ENCODE measurements at places on chromosomes 12 and 14.

DNA sequence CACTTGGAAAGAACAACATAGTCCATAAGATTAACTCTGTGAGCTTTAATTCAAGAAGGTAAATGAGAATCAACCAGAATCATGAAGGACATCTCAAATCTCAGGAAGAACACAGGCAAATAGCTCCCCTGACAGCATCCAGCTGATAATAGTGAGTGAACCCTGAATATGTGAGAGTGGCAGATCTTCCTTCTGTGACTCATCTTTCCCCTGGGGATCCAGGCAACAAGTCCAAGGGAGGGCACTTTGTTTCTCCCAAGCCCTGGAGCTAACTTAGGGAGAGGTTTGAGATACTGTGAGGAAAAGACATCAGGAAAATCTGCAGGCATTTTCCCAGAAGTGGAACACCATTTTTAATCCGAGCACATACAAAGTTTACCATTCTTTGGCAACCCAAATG lies 763.9 kb upstream of the MGAT4C start:
- DNase-seq = no peak

- DNase-seq = no peak
These were observed 4.9 kb upstream of the AP1G2 start for GRCh38 chr14:23572524-23572828.

DNA sequence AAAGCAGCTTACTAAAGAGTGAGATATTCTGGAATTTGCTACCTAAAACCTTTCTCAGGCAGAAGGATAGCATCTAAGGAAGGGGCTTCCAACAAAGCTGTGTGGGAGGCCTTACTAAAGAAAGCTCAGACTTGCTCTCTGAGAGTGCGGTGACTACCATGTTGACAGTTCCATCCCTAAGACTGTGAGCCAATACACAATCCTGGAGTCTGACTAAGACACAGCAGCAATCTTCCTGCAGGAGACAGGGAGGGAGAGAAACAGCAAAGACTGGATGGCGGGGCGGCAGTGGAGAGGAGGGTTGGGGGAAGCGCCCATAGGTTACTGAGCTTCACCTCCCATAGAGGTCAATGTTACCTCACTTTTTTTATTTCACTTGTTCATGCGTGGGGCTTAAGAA lies 70.9 kb downstream of the KITLG start:
- no peak for DNase-seq

DNA sequence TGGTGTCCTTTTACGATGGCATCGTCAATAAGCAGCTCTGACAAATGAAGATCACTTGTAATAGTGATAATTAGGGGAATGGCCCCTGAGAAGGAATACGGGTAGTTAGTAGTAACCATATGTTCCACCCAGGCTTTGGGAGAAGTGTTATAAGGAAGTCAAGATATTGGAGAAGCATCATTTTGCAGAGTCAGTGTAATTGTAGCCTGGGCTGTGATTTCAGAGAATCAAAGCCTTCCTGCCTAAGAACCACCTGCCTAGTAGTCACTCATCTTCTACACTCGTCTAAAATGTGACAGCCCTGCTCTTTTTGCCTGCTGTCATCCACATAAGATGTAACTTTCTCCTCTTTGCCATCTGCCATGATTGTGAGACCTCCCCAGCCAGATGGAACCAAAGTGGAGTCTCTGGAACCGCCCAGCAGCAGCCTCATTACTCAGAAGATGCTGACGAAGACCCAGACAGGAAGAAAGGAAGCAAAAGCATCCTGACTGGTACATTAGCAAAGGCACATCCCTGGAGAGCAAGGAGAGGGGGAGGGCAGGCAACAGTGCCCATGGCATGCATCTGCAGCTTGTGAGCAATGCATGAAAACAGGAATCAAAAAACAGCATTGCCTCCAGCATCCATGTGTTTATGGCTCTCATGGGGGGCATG lies 12.6 kb upstream of the EDDM3A start:
- no peak for DNase-seq

DNA sequence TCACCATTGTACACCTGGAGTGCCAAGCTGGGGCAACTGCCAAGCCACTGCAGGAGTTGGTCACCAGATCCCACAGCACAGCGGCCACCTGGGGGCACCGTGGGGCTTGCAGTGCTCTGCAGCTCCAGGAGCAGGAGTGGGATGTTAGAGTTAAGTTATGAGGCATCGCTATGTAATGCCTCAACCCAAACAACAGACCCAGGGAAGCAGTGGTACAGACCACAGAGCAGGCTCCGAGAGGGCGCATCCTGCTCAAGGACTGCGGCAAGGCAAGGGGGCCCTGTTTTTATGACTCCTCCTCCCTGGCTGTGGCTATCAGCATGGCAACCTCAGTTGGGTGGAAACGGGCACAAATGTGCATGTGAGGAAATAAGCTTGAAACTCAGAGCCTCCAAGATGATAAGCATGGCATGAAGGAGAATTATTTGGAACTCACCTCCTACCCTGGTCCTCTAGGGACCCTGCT lies 63.1 kb downstream of the ARL6IP4 start:
- peak; percentile 86 for DNase-seq

DNA sequence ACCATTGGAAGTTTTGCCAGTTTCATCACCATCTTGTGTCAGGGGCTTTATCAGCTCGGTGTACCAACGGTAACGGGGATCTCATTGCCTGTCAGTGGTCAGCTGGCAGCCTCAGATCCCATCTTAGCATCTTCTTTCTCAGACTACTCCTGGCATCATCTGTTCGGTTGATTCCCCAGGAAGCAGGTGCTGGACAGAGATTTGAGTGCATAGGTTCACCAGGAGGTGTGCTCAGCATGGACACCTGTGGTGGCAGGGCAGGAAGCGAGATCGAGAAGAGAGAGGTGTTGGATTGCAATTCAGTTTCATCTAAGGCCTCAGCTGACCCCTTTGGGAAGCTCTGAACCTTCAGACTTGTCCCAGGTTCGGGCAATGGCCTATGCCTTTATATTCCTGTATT lies 76.0 kb downstream of the C12orf75 start:
- DNase-seq = no peak

DNA sequence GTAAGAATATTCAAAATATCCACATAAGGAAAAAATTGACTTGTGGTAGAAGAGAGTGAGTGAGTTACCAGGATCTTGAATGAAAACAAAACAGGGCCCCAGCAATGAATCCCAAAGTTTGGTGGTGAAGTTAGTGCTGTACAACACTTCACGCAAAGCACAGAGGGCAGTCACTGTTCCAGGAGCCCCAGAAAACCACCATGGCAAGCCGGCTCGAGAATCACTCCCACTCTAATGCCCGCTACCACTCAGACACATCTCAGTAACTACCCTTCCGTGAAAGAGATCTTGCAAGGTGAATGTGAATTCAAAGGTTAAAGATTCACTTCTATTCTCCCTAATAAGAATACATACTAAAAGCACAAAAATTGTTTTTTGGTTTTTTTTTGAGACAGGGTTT lies 30.1 kb downstream of the CLIP1 start:
- DNase-seq = no peak

DNA sequence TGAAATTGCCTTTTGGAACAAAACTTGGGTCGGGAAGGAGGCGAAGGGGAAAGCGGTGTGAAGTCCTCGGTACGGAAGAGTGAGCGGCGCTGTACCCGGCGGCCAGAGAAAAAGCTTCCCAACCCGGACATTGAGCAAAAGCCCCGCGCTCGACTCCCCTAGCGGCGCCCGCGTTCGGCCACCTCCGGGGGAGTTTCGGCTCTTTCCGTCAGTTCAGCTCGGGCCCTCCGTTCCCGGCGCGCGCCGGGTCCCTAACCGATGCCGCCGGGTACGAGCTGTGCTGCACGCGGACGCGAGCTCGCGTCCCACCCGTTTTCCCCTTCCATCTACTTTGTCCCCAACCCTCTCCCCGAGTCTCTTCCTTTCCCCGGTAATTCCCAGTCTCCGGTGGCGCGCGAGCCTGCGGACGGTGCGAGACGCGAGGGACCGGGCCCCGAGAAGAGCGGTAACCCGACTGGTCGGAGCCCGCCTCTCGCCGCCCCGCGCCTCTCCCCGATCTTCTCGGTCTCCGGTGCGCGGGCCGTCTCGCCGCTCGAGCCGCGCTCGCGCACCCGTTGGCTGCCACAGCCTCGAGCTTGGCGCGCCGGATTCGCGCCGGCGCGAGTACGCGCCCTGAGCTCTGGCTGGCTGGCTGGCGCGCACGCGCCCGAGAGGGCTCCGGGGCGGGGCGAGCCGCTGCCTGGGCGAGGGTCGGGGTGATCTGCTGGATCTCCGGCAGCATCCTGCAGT lies 446 bp upstream of the SPATS2 start:
- peak; percentile 88 for DNase-seq

DNA sequence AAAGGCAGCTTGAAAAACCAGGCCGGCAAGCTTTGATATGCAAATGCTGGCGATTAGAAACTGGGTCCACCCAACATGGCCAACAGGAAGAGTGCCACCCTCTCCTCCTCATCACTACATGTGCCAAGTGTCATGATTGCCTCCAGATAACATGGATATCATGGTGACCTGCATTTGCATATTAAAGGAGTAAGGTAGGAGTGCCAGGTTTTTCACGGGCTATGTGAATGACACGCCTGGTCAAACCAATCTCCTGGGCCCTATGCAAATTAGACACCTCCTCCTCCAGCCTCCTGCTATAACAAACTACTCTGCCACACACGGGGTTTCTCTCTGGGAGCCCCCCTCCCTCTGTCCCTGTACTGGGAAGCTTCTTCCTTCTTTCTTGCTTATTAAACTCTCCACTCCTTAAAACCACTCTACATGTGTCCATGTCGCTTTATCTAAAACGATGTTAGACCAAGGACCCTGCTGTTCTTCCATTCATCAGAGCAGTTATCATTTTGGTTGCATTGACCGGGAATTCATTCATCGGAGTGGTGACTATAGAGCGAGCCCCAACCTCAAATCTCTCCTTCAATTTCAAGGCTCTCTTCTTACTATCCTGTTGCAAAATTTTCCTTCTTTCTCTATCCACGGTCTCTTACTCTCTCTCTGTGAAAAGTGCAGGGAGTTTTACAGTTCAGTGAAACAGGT lies 27.5 kb downstream of the APOBEC1 start:
- DNase-seq = no peak

DNA sequence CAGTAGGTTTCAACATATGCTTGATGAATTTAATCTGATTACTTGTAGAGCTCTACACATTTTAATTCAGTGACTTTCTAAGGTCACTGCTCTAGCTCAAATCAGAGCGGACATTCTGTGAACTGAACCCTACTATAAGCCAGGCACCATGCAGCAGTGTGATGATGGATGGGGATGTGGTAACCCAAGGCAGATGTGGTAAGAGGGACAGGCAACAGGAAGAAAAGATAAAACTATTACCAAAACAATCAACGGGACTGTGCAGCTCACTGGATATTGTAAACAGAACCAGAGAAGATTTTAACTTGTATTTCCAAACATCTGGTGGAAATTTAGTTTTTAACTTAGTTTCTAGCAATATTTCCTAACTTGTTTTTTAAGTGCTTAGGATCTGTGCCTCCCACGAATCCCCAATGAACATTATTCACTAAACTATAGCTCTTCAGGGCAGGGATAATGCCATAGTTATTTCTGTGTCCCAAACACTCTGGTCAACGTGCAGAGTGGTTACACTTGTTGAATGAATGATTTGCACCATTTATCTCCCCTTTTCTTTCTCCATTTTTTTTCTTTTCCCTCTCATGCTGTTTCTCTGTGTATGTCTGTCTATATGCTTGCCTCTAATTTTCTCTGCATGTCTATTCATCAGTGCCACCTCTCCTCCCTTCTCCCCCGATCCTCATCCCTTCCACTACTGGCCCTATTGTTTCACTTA lies 3.0 kb downstream of the ERO1A start:
- DNase-seq = peak; percentile 19

DNA sequence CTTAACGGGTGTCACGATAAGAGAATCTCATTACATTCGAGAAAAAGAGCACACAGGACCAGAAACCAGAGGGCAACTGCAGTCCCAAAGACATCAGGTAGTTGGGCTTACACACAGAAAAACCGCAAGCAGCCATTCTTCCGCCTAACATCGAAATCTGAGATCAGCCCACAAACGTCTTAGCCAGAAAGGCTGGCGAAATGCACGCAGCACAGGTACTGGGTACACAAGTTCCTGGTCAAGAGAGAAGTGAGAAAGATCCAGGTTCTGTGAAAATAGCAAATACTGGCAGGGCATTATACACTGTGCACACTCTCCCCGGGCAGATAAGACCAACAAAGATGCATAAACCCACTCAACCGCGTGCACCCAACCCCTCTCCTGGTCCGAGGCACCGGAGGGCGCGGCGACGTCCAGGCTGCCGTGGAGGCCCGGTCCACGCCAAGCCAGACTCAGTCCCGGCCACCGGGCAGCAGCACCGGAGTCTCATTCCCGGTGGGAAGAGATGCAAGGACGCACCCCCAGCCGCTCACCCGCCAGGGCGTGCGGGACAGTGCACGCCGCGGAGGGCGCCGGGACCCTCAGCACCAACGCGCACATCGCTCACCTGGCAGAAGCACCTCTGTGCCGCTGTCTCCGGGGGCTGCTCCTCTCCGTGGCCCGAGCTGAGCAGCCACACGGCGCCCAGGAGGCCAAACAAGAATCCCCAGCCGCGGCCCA lies 437 bp downstream of the ERO1A start:
- DNase-seq = peak; percentile 10

- DNase-seq = no peak
These were observed at the start of gene TESPA1 for GRCh38 chr12:54984658-54985376. Gene TESPA1 (minus strand): TSS chr12:54984762. CDS start chr12:54974562, 10,200 bp downstream.

- no peak for DNase-seq
These were observed 25.9 kb downstream of the CKB start for GRCh38 chr14:103496776-103497175.

DNA sequence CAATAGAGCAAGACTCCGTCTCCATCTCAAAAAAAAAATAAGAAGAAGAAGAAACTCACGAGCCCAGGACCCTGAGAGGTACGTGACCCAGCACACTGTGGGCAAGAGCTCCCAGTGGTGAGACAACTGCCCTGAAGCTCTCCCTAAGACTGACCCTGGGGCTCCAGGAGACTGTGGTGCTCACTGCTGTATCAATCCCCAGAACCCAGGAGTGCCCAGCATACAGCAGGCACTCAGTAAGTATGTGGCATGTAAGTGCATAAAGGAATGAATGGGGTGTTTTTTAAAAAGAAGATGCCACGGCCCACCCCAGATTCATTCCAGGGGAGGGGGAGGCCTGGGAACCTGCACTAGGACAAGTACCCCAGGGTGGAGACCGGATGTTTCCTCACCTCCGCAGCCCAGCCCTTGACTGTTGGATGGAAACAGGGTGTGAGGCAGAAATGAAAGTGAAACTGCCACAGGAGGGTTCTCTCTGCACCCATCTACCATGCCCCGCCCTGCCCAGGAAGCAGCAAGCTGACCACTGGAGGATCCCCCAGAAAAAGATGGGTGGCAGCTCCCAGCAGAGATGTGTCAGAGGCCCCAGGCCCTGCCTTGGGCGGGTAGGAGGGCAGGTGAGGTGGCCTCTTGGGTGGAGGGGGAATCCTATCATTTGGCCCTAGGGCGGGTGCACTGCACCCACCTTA lies 12.2 kb downstream of the ITPK1 start:
- no peak for DNase-seq

- no peak for DNase-seq
These were observed 400.5 kb downstream of the LRIG3 start for GRCh38 chr12:58519839-58520238.

DNA sequence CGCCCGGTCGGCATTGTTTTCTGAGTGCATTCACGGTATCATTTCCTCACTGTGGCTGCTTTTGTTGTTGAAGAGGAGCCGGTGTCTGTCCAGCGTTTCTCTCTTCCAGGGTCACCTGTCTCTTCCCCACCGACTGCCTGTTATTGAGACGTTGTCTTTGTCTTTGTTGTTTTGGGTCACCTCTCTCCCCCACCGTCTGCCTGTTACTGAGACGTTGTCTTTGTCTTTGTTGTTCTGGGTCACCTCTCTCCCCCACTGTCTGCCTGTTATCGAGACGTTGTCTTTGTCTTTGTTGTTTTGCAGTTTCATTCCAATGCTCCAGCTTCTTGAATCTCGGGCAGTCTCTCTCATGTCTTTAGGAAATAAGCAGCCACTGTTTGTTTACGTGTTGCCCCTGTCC lies 69.9 kb downstream of the DDX51 start:
- no peak for DNase-seq
